ENCODE measurements at places on chromosomes 1 and 21.

DNA sequence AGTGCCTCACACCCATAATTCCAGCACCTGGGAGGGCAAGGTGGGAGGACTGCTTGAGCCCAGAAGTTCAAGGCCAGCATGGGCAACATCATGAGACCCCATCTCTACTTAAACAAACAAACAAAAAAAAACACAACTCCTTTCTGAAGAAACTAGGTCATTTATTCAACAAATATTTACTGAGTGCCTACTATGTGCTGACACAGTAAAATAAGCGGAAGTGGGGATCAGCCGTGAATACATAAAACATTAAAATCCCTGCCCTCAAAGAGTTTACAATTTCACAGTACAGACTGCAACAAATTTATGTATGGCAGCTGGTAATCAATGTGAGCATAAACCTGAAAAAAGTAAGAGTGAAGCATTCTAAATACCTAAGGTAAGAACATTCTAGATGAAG, 65.3 kb downstream of the TUT4 start:
- DNase-seq, result no peak

GRCh38 chr1:176786274-176786673, 323.3 kb downstream of the PAPPA2 start:
- DNase-seq, result no peak

DNA sequence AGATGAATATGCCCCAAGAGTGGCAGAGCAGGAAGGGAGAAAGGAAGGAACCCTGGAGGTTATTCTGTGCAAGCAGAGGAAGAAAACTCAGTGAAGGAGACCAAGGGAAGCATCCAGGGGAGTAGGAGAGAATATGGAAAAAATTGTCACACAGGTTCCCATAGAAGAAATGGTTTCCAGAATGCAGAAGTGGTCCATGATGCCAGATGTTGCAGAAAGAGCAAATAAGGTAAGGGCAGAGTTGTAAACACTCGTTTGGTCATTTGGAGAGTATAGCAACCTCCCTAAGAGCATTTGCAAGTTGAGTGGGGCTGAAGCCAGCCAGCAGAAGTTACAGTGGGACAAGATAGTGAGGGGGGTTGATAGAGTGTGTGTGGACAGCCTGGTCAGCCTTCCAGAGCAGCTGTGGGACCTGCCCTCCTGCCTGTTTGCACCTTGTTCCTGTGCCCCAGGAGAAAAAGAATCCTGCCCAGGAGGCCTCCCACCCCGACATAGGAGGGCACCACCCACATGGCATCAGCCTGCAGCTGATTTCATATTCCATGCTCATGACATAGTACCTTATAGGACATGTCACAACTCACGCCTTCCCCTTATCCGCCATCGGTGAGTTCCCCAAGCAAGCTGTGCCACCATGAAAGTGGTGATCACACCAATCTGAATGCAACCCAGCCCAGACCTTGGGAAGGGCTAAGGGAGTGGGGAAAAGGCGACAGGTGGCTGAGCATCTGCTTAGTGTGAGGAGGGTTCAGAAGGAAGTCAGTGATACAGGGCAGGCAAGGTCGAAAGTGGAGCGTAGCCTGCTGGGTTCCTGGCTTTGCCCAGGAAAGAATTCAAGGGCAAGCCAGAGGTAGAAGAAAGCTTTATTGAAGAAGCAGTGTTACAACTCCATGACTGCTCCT, 8.2 kb upstream of the NEK2 start:
- DNase-seq, result no peak

- DNase-seq, result no peak
Measured at GRCh38 chr1:212737559-212737958, 37.9 kb upstream of the BATF3 start.

- DNase-seq, result no peak
Measured at GRCh38 chr1:224724566-224724965, 108.4 kb downstream of the CNIH3 start.

GRCh38 chr1:49626472-49626871, 397.3 kb downstream of the AGBL4 start:
- no peak for DNase-seq

DNA sequence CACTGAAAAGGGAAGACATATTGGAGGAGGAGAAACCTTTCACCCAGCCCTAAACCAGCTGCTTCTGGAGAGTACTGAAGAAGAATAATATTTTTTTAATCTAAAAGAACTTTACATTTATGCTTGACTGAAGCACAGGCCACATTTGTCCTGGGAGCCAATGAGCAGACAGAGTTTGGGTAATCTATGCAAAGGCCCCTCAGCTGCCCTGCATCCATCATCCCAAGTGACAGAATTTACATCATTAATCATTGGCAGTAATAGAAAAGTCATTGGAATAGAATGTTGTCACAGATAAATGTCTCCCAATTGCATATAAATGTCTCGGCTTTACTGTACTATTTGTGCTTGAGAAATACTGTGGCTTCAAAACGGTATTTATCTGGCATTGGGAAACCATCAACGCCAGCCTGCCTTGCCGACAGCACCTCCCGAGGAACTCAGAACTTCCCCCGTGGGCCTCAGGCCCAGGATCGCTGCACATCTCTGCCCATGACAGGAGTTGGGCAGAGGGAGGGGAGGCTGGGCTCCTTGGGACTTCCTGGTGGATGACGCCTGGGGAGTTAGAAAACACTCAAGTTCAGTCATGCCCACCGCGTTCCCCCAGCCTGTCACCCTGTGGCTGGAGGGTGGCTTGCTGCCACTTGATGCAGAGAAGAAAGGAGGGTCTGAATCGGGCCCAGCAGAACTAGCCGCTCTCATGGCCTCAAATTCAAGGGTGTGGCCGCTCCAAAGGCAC, 133.1 kb downstream of the CAMTA1 start:
- no peak for DNase-seq

DNA sequence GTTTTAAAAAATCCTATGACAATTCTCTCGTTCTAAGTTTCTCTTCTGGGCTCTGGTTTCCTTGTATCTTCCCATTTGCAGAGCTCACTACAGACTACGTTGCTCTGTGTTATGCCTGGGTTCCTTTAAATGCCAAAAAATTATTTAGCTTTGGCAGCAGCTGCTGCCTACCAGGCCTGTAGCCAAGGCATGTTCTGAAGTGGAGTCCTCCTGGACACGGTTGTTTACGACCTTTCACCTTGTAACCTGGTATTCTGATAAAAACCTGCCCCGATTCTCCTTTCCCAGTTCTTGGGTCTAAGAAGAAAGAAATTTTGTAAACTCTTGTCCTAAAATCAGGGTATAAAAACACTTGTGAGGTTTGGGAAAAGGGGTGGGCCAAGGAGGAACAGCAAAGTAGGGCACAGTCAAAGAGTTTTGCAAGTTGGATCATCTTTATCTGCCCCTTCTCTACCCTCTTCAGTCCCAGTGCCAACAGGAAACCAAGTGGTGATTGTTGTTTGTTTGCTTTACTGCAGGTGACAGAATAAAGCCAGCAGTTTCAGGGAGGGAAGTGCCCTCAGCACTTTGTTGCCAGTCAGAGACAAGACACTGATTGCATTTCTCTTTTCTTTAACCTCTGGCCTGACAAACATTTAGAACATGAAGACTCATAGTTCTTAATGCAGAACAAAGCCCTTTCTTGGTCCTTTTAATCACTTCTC, 3.1 kb upstream of the TXNIP start:
- DNase-seq, result no peak

GRCh38 chr21:42815217-42815616, 64.1 kb downstream of the WDR4 start:
- DNase-seq, result no peak

DNA sequence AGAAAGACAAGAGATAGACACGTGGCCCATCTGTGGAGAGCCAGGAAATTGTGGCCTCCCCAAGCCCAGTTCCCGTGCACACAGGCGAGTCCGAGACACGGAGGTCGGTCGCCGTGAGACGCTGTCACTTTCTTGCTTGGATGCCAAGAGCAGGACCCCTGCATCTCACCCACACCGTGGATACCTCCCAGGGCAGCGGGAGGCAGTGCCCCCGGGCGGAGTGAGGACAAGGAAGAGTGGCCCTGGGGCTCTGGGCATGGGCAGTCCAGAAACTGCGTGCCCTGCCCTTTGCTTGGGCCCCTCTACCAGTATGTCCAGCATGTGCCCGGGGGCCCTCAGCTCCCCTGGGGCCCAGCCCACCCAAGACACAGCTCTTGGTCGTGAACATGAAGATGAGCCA, 24.7 kb upstream of the ARHGEF16 start:
- DNase-seq, result no peak

GRCh38 chr1:207286786-207287468, 34.6 kb upstream of the CD55 start:
- no peak for DNase-seq

- DNase-seq, result no peak
Measured at GRCh38 chr1:50976890-50977574, 7.0 kb downstream of the CDKN2C start.

DNA sequence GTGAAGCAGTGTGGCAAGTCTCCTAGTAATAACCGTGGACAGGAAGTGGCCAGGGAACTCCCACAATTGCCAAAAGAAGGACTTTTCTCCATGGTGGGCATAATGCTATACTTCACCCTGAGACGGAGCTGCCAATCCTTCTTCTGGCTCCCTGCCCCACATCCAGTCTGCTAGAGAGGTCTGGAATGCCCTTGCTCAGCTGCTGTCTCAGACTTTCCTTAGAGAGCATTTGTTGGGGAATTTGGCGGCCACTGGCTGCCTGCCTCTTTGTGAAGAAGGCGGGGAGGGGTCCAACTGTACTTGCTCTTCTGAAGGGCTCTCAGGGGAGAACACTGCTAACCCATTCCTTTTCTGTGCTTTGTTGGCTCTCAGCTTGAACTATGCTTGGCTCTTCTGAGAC, 123.7 kb upstream of the EDN2 start:
- no peak for DNase-seq

- DNase-seq, result no peak
Measured at GRCh38 chr1:37469386-37469785, 5.0 kb upstream of the ZC3H12A start.

DNA sequence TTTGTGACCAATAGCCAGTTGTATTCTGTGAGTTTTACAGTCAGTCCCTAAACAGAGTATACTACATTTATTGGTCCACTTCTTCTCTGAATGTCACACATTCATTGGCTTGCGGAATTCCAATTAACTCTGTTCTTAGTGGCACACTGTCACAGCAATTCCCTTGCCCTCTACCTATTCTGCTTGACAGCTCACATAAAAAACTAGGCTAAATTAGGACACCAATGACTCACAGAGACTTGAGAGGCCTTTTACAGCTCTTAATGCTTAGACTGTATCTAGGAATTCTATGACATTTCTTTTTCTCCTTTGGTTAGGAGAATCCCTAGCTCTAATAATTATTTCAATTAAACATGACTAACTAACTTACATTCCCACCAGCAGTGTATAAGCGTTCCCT, 104.1 kb downstream of the NEGR1 start:
- no peak for DNase-seq

GRCh38 chr1:79215311-79215710, 208.8 kb upstream of the ADGRL4 start:
- no peak for DNase-seq

GRCh38 chr1:224774378-224774777, 155.1 kb upstream of the DNAH14 start:
- DNase-seq, result no peak

GRCh38 chr1:116020668-116021272, 44.5 kb downstream of the SLC22A15 start:
- DNase-seq, result peak; percentile 8

- DNase-seq, result no peak
Measured at GRCh38 chr1:6000444-6001288, 8.4 kb upstream of the NPHP4 start.

DNA sequence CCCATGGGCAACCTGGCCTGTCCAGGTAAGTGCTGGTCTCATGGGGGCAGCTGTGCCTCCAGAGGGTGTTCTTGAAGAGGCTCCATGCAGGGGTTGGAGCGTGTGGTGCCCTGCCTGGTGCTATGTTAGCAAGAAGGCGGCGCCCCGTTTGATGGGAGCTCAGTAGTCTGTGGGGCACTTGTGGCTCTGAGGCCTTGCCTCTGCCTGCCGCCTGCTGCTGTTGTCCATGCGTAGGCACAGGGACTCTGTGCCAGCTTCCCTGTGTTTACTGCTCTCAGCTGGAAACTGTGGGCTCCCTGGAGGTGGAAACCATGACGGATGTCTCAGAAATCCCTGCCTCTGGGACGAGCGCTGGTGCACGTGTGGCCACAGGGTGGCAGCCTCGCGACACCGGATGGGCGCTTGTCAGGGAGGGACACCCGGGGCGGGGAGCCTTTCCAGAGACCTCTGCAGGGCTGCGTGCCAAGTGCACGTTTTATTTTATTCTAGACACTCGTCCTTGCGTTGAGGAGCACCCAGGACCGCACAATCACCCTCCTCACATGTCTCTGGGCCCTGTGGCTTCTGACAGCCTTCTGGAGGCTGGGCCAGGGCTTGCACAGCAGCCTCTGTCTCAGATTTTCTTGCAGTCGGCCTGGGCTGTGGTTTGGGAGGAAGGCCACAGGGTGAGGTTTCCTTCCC, 27.1 kb downstream of the SNAP47 start:
- peak; percentile 74 for DNase-seq

GRCh38 chr1:112759228-112759627, 44.1 kb upstream of the PPM1J start:
- no peak for DNase-seq

DNA sequence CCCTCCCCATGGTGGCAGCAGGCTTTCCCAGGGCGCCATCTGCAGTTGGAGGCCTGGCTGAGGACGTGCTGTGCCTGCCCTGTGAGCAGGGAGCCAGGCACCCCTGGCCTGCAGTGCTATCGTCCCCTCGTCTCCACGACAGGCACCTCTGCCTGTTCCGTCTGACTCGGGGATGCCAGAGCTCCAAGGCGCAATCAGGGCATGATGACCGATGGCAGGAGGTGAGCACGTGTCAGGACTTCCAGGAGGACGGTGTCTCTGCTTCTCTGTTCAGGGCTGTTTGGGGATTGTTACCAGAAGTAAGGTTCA, 125.2 kb downstream of the PCBP3 start:
- DNase-seq, result no peak

DNA sequence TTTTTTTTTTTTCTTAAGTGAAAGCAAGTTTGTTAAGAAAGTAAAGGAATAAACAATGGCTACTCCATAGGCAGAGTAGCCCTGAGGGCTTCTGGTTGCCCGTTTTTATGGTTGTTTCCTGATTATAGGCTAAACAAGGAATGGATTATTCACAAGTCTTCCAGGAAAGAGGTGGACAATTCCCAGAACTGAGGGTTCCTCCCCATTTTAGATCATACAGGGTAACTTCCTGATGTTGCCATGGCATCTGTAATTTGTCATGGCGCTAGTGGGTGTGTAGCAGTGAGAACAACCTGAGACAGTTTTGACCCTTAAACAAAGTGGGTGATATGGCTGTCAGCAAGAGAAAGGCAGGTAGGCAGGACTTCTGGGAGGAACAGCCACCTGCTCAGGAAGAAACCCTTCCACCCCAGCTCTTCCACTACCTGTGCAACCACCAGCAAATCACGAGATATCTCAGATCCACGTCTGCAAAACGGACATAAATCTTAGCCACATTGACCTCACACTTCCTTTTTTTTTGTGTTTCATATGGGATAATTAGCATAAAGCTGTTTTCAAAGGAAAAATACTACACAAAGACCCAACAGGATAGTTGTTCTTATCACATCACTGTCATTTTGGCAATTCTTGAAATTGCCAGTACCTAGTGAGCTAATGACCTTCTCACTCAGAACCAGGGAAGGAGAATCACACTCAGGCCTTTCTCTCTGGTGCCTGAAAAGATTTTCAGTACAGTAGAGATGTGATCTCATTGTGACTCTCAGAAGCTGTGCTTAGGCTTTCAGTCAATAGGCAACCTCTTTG, 34.8 kb upstream of the DUSP10 start:
- no peak for DNase-seq
